ENCODE measurements at places on chromosomes 16 and 17.

GRCh38 chr16:25012525-25012991 lies 2.6 kb downstream of the ARHGAP17 start:
- DNase-seq = peak; percentile 26

- no peak for DNase-seq
Measured at GRCh38 chr16:72429671-72430081, 257.7 kb upstream of the PMFBP1 start.

DNA sequence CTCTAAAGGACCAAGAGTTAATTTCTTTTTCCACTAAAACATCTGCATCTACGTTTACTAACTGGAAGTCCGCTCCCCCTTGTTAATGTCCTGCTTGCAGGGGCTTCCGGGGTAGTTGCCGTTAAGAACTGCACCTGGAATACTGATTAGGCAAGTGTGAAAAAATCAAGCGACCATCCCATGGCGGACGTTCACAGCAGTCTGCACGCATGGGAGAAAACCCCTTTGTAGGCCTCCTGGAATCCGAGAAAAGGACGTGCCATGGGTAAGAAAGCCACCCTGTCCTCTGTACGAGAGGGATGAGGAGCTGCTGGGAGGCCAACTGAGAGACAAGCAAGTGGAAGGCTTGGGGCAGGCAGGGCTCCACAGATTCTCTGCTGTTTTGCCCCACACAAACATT lies 14.9 kb downstream of the SNN start:
- no peak for DNase-seq

- DNase-seq = no peak
Measured at GRCh38 chr17:49297141-49297540, 64.9 kb downstream of the ZNF652 start.

GRCh38 chr17:5784791-5785190 lies 200.5 kb upstream of the NLRP1 start:
- DNase-seq = no peak

DNA sequence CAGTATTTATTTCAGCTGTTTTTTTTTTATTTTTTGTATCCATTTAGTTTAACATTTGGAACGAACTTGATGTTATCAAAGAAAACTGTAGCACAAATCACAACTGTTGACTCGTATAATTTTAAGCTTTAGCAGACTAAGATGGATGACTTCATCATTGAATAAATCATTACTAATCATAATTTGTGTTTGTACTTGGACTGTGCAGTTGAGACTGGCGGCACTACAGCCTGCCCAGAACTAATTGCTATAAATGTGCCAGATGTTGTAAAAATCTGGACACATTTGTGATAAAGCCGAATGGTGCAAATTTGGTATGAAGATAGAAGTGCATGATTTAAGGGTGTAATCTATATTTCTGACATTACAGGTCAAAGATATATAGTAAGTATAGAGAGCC lies 897.7 kb upstream of the CDH8 start:
- DNase-seq = no peak

DNA sequence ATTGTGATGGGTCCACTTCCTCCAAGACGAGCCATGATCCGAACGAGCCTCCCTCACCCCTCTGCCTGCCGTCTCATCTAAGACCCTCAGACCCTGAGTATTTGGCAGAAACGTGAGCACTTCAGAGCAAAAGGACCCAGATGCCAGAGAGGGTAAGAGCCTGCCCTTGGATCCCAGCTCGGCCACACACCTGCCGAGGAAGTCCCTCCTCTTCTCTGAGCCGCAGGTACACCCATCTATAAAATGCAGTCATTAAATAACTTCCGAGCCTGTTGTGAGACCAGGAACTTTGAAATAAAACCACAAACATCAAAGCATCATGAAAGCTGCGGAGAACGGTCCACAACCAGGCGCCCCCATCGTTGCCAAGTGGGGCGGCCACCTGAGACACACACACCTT lies 64.8 kb upstream of the DOC2B start:
- DNase-seq = no peak

DNA sequence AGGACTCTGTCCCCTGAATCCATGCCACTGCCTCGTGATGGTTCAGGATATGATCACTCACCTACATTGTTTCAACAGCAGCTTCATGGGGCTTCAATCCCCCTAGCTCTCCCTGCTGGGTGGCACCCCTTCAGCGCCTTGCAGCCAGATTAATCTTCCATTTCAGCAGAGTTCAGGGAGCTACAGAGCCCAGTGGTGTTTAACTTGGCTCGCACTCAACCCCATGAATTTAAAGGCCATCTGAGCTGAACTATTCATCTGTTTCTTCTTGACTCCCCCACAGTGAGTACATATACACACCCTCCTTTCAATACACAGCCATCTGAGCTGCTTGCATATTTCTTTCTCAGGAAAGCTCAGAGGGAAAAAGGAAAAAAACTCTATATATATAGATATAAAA lies 202.8 kb upstream of the C16orf82 start:
- DNase-seq = no peak

DNA sequence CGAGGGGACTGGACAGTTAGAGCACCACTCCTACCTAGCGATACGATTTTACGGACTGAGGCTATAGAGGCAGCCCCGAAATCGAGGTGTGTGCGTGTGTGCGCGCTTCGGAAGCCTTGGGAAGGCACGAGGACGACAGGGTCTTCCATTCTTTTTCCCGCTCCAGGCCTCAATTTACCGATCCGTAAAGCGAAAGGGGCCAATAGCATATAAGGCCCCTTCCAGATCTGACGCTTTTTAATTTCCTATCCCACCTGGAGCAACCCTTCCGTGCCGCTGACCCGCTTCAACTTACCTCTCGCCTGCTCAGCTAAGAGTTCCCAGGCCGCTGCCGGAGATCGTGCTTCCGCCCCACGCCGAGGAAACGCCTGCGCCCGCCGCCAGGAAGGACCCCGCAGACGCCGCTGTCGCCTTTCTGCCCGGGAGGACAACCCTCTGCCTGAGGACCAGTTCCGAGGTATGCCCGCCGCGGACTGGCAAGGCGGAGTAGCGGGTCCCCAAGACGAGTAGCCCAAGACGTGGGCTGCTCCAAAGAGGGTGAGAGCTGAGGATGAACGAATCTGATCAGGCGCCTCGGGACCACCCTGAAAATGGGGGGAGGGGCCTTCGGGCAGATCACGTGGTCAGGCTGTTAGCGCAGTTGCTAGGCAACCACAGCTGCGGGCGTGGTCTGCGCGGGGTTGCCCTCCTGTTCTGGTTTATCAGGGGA lies at the start of gene EFTUD2:
TSS of gene EFTUD2 (minus strand) at position 372 of the 709 bp plus-strand sequence. CDS start 4,924 bp downstream, outside the sequence.
- DNase-seq = peak; percentile 92

DNA sequence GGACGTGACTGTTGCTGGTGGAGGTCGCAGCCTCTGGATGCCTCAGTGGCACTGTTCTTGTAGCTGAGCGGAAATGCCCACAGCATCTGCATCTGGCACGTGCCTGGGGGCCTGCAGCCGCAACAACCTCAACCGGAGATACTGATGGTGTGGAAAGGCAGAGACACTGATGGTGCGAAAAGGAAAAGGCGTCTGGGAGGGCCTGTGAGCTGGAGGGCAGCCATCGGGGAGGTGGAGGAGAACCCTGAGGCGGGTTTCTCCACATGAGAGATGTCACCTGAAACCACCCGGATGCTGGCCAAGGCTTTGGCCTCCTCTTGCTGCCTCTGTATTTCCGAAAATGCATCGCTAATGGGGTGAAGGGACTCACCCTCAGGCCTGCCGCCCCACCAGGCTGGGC lies 284.8 kb upstream of the WSB1 start:
- DNase-seq = no peak

DNA sequence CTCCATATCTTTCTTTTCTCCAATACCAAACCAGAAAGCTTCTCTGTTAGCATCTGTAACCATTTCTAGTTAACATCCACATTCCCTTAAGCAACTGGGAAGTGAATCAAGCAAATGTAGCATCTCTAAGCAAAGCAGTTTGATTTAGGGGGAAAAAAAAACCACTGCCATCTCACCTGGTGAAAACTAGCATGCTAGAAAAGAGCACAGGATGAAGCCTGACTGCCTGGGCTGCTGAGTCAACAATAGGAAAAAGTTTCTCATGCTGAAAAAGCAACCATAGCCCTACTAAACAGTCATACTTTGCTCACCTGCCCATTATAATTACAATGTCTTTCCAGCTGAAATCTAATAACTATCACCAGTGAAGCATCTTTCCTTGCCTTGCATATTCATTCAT lies 139.3 kb downstream of the ANKFN1 start:
- no peak for DNase-seq

Measured in lung microvascular endothelial cell (primary cell).